ENCODE measurements at places on chromosomes 6 and 20.

DNA sequence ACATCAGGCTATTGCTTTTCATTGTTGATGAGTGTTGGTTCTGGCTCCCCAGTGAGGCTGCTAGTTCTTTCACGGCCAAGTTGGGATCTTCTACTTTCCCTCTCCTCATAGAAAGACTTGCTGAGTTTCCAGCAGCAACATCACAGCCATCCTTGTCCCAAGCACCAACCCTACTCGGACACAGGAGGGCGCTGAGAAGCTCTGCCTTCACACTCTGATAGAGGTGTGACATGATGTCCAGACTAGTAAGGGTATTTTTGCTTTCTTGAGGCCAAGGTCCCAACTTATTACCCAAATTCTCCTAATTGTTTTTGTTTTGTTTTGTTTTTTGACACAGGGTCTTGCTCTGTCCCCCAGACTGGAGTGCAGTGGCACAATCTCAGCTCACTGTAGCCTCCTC, 3.0 kb upstream of the GCM1 start:
- no peak for DNase-seq

- peak; percentile 40 for DNase-seq
Observed at GRCh38 chr6:6704103-6705060, 115.9 kb downstream of the LY86 start.

GRCh38 chr20:40276301-40276700, 412.7 kb downstream of the MAFB start:
- no peak for DNase-seq

DNA sequence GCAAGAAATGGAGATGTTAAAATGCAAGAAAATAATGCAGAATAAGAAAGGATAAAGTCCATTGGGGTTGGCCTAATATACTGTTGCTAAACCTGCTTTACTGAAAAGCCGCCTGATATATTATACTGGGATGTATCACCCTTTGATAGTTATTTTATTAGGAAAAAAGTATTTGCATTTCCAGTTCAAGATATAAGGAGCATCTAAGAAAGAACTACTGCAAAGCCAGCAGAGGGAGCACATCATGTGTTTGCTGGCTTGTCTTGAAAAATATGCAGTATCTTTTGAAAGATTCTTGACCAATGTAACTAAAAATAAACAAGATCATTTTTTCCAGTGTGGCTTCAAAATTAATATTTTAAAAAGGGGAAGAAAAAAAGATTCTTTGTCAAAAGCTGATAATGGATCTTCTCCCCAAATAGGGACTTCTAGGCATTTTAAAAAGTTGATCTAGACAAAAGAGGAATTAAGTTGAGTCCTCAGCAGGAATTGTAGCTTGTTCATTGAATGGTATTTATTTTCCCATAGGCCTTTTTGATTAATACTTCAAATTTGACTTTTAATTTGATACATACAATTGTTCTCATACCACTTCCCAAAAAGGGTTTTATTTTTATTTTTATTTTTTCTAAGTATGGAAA, 214.9 kb downstream of the ZFAND3 start:
- no peak for DNase-seq

DNA sequence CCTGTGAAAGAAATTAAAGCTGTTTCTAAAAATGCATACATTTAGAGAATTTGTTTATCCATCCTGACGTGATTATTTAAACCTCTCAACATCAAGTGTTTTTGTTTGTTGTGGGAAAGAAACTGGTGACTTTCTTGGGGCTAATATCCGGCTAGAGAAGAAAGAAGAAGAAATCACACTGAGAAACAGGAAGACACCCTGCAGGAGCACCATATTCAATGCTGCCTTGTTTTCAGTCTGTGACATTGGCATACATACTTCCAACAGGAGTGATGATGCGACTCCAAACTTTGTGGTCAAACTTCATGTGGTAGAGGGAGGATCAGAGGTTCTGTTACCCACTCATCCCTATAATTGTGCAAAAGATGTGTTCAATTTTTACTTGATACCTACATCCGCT, 997.6 kb upstream of the CITED2 start:
- DNase-seq: no peak

- no peak for DNase-seq
Observed at GRCh38 chr6:47188588-47189021, 121.1 kb downstream of the TNFRSF21 start.

DNA sequence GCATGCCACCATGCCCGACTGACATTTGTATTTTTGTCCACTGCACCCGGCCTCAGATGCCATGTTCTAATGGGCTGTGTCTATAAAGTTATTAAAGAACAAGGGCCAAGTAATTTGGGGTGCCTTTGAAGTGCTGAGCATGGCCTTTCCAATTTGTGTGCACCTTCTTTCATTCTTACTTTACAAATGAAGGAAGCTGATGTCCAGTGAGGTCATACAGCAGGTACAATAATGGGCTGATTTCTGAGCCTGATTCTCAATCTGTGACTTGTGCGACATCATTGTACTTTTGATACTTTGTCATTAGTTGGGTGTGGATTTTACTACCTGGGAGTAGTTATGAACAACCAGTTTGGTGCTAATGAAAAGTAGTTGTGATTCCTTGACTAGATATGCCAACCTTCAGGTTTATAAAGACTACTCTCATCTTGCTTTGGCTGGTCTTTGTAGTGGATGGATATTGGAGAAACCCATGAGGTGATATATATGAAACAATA, 94.3 kb downstream of the JARID2 start:
- no peak for DNase-seq

DNA sequence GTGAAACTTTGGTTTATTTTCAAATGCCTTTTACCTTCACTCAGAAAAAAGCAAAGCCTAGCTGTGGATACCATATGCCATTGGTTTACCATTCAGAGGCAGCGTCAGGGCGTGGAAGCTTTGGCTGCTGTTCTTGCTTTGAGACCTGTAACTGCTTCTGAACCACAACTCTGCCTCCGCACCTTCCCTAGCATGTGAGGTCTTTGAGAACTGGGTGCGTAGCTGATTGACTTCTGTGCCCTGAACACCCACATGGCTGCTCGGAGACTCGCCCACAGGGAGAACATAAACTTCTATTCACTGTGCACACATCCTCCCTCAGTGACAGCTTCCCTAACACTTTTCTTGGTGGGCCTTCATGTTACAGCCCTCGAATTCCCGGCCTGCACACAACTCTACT, 11.2 kb upstream of the CLDN20 start:
- DNase-seq: no peak

- DNase-seq: no peak
Observed at GRCh38 chr6:127069659-127070279, 48.7 kb upstream of the RSPO3 start.

DNA sequence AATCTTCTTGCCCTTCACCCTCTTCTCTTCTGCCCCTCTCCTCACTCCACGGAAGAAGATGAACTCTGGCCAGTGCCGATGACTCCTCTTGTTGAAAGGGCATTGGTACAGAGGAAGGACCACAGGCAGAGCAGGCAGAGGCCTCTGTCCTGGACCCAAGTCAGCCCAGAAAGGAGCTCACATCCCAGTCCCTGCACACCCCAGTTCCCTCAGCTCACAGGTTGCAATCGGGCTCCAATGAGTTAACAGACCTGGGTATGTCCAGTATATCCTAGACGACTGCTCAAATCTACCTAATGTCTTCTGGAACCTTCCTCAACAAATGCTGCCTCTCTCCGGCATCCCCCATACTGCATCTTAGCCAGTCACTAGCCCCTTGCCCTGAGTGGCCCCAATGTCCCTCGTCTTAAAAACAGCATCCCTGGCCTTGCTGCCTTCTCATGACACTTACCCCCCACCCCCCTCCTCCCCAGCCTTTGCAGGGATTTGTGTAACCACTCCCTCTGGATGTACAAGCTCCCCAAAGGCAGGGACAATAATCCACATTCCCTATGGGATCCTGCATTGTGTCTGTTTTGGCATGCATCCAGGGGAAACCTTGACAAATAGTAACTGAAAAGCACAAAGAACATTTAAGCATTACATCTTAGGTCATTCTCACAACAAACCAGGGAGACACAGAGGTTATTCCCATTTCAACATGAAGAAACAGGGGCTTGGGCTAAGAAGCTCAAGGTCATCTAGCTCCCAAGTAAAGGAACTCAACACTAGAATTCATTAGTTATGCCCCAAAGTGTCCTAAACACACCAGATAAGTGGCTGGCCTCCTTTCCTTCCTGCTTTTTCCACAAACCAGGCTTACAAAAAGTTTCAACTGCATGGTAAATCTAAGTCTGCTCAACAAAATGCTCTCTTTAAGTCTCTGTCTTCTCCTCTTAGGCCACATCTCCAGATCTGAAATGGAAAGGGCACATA, 45.1 kb downstream of the TRERF1 start:
- DNase-seq: no peak

GRCh38 chr20:49562311-49563014, 5.5 kb downstream of the PTGIS start:
- no peak for DNase-seq

DNA sequence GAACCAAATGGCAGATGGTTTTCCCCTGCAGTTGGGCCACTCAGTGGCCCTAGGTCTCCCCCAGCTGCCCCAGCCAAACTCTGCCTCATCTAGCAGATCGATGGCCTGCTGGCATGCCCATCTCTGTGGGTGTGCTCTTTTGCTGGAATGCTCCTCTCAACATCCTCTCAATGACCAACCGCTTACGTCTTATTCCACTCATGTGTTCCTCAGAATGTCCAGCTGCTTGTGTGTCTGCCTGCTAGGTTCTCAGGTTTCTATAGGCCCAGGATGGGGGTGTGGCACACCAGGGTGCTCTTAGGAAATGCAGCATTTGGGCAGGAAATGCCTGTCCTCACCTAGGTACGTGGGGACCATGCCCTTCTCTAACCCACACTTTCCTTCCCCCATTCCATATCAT, 509.9 kb upstream of the SYNCRIP start:
- no peak for DNase-seq

- DNase-seq: no peak
Observed at GRCh38 chr6:2850538-2851113, 9.0 kb upstream of the SERPINB1 start.

DNA sequence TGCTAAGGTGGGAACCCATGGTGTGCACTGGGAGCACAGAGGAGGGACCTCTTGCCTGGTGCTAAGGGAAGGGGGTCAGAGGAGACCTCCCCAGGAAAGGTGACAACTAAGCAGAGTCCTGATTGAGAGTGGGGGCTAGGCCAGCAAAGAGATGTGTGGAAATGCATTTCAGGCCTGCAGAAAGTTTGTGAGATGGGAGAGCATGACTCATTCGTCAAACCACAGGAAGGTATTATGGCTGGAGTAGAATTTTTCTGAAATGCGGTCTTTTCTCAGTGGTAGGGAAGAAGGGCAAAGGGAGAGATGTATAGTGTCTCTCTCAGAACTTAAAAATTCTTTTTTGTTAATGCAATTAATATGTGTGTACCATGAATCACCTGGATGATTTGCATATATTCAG, 23.6 kb upstream of the EDN1 start:
- DNase-seq: no peak

DNA sequence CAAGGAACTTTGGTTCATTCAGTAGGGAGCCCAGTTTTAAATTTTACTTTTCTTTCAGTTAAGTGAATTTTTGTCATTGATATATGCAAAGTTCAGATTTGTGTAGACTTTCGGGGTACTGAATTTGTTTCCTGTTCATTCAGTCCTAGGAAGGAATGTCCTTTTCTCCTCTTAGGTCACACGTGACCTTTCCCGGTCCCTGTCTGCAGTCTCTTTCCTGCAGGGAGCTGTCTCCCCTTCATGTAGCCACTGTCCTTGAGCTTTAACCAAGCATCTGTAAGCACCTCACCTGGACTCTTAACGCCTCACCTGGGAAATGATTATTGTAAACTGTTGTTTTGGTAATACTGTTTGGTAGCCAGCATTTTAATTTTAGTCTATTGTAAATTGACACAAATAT, 190.7 kb downstream of the ARID1B start:
- DNase-seq: no peak

- no peak for DNase-seq
Observed at GRCh38 chr6:150835620-150836019, 29.9 kb upstream of the MTHFD1L start.

DNA sequence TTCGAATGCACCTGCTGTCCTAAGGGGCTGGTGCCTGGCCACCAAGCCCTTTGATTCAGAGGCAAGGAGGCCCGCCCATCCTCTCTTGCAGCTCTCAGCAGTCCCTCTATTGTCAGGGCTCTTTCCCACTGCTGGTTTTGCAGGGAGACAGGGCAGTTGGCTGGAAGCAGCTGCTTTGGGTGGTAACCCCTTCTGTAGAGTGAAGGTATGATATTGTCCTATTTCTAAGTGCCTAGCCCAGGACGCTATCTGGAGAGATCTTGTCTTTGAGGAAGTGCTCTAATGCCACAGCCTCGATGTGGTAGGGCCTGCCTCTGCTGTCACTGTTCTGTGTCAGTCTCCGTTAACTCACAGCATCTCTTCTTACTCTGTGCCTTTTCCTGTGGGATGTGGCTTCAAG, 5.6 kb downstream of the PLCG1 start:
- peak; percentile 3 for DNase-seq

- no peak for DNase-seq
Observed at GRCh38 chr6:149266659-149267058, 50.9 kb upstream of the TAB2 start.

DNA sequence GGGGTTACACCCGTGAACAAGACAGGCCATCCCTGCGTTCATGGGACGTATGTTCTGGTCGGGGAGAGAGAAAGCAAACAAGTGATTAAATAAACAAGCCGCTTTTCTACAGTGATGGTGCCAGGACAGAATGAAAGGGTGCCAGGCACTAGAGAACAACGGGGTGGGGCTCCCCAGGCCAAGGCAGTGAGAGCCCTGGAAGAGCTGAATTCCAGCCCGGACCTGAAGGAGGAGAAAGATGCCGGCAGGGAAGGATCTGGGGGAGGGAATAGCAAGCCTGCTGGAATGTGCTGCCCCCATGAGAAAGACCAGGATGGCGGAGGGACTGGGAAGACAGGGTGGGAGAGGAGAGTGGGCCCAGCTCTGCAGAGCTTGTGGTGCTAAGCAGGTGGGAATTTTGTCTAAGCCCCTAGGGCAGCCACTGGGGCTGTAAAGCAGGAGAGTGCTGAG, 7.5 kb downstream of the SNAI1 start:
- no peak for DNase-seq

- no peak for DNase-seq
Observed at GRCh38 chr6:166644681-166645080, 17.6 kb upstream of the RPS6KA2 start.

GRCh38 chr20:48025051-48025515, 239.8 kb upstream of the SULF2 start:
- no peak for DNase-seq

GRCh38 chr6:158619922-158620801, 24.4 kb downstream of the DYNLT1 start:
- DNase-seq: no peak

- DNase-seq: no peak
Observed at GRCh38 chr6:138005846-138006245, 101.4 kb downstream of the PERP start.

DNA sequence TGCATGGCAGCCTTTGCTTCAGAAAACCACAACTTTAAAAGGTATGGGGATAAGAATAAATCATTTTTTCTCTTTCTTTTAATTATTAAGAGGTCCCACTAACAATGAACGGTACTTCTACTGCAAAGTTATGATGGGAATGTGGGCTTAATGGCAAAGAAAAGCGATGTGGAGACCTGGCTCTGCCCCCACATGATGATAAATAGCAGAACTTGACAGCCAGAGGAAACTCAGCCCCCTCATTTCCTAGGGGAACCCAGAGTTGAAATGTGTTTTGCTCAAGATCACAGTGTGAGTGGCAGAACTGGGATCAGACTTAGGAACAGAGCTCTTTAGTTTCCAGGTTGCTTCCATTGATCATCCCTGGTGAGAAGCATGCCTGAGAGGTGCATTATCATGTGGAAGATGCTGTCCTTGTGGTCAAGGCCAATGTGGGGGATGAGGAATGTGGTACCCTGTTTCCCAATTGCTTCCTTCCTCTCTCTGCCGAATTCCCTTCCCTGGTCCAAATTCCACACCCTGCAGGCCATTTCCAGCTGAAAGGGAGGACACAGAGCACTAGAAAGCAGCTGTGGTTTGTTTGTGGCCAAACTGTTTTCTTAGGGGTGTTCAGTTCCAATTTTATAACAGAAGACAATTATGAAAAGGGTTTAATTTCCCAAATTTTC, 66.0 kb downstream of the BACH2 start:
- DNase-seq: no peak

Measured in NCI-H187 treated with DMSO at 0.1 percent for 48 hours (cell line).